ENCODE measurements at places on chromosomes 12 and 14.

DNA sequence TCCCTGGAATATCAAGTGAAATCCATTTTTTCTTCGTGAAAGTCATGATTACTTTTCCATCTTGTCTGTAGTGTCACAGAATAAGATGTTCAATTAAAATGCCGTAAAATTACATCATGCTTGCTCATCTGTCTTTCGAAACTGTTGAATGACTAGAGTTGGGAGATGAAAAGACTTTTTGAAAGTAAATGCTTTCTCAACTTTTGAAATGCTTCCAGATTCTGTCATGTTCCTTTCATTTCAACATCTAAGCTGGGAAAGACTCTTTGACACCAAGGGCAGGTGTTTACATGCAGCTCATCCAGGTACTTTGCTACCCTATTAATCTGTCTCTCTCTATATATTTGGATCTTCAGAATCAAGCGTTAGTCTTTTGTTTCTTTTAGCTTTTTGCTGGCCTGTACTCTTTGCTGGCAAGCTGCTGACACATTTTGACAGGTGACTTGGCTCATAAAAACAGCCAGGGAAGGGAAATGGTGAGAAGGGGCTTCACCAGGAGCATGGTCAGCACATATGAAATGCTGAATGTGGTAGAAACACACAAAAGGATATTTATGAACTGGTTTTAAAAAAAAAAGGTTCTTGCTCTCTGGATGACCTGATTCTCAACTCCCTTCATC, 77.0 kb upstream of the METAP2 start:
- no peak for DNase-seq

DNA sequence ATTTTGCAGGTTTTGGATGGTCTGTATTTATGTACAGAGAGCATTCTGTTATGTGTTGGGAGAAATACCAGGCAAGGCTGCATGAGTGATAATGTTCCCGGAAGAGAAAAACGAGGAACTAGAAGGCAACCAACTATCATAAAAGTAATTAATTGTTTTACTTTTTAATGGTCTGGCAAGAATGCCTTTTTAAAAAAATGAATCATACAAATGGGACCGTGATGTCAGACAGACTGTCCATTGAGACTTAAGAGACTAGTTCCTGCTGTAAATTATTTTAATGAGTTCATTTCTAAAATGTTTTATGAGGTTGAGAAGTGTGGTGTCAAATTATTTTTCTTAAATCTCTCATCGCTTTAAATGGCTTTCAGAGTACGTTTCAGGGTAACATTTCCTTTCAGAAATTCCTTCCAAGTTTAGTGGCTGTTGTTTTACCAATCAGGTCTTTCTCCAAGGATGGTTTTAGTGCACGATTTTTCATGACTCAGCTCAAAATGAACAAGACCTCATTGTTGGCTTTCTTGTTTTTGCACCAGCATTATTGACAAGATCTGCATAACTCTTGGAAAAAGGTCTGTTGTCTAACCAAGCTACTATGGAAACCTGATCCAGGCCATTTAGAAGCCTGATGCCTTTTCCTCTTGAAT, 86.1 kb upstream of the ARHGAP5 start:
- DNase-seq = no peak

- no peak for DNase-seq
These were observed 8.7 kb upstream of the GPX2 start for GRCh38 chr14:64951291-64951690.

- DNase-seq = no peak
These were observed 190.8 kb upstream of the TMEM132C start for GRCh38 chr12:128076188-128076587.

DNA sequence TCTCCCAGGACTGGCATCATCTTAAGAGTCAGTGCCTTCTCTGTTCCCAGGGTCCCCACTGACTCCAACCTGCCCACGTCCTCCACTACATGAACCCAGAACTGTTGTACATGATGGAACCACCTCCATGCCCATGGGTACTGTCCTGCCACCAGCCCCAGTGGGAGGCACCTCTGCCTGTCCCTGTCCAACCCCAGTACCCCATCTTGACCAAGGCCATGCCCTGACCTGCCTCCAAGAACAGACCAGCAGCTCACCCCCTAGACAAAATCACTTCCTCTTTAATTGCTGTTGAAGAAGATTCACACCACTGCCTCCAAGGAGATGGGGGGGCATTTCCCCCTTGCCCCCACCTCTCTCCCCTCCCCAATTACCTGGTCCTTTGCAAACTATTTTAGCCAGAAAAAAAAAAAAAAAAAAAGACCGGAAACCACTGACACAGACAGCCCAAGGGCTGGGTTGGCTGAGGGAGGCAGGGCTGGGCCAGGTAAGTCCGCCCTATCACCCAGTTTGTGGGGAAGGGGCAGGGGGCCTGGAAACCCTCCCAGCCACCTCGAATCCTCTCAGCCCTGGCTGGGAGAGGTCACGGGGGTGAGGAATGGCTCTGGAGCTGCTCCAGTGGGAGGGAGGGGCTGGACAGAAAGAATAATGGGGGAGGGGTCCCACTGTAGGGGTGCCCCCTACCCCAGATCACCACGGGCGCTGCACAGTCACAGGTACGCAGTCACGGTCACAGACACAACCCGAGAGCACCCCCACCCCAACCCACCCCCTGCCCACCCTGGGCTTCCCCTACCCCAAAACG, 13.4 kb downstream of the AGAP2 start:
- DNase-seq = no peak

- DNase-seq = no peak
These were observed 14.1 kb downstream of the FBXW8 start for GRCh38 chr12:116924558-116925453.

DNA sequence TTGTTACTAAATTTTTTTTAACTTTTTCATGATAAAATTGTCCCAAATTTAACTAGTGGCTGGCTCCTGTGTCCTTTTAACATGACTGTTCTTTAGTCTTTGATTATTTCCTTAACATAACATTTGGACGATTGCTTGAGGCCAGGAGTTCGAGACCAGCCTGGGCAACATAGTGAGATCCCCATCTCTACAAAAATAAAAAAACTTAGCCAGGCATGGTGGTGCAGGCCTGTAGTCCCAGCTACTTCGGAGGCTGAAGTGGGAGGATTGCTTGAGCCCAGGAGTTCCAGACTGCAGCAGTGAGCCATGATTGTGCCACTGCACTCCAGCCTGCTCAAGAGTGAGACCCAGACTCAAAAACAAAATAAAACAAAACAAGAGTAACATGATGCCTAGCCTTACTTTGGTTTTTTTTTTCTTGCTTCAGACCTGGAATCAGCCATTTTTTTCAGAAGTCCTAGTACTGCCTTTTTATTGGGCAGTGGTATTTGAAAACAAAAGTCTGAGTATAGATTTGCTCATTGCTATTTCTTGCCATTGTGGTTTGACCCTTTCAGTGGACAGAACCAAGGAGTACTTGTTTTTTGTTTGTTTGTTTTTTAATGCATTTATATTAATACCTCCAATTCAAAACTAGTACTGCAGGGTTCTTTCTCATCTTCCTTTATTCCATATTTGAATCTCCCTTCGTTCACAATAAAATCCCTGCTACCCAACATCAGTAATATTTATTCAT, 4.8 kb downstream of the TOGARAM1 start:
- no peak for DNase-seq

DNA sequence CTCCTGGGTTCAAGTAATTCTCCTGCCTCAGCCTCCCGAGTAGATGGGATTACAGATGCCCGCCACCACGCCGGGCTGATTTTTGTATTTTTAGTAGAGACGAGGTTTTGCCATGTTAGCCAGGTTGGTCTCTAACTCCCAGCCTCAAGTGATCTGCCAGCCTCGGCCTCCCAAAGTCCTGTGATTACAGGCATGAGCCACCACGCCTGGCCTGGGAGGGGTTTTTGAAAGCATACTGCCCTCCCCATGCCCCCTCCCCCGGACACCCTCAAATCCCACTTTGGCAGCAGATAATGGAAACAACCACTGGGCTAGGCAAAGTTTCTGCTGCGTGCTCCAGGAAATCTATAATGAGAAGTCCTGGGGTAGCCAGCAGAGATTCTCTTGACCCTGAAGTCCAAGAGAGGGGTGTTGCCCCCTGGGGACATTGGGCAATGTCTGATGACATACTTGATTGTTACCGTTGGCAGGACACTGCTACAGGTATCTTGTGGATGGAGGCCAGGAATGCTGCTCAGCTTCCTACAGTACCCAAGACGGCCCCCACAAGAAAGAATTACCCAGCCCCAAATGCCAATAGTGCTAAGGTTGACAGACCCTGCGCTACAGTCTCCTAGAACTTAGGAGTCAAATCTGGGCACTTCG, 18.7 kb upstream of the FBXO21 start:
- no peak for DNase-seq

- no peak for DNase-seq
These were observed 419 bp upstream of the ATXN7L3B start for GRCh38 chr12:74537126-74537706.

- DNase-seq = no peak
These were observed 29.5 kb downstream of the PHETA1 start for GRCh38 chr12:111339321-111339938.

DNA sequence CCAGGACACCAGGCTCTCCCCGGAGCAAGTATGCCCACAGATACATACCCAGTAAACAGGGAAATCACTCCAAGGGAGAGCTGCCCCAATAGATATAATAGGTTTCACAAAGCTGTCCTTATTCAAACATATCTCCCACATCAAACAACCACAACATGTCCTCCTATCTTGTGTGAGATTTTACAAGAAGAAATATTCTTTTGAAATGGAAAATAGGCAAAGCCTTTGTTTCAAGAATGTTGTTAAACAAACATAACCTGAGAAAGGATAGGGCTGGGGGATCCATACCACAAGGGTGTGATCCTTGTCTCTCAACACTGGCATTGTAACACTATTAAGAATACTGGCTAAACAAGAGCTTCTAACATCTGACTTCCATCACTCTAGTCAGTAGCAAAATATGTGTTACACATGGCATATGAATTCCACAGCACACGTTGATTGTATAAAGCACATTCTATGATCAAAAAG, 32.9 kb downstream of the LGR5 start:
- no peak for DNase-seq

DNA sequence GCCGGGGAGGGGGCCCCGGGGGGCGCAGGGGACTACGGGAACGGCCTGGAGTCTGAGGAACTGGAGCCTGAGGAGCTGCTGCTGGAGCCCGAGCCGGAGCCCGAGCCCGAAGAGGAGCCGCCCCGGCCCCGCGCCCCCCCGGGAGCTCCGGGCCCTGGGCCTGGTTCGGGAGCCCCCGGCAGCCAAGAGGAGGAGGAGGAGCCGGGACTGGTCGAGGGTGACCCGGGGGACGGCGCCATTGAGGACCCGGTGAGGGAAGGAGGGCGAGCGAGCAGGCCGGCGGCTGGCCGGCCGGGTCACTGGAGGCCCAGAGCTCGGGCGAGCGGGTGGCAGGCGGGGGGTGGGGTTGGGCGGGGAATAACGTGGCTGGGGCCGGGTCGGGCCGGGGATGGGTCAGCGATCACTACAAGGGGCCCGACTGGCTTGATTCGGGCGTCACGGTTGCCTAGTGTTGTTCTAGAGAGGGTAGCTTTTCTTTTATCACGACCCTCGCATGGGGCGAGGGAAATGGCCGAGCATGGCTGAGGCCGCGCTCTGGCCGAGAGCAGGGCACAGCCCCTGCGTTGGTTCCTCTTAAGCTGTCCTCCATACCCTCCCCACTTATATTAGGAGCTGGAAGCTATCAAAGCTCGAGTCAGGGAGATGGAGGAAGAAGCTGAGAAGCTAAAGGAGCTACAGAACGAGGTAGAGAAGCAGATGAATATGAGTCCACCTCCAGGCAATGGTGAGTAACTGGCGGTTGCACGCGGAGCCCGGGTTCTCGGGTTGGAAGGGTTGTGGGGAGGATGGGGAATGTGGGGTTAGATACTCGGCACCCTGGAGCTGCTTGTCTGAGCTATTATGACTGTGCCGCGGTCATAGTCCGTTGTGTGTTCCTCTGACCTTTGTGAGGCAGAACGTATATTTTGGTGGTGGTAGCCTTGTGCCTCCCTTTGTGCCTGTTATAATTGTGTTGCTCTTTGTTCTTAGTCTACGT, 603 bp downstream of the PABPN1 start:
- peak; percentile 60 for DNase-seq

GRCh38 chr12:19998411-19998810, 369.9 kb upstream of the PDE3A start:
- no peak for DNase-seq

DNA sequence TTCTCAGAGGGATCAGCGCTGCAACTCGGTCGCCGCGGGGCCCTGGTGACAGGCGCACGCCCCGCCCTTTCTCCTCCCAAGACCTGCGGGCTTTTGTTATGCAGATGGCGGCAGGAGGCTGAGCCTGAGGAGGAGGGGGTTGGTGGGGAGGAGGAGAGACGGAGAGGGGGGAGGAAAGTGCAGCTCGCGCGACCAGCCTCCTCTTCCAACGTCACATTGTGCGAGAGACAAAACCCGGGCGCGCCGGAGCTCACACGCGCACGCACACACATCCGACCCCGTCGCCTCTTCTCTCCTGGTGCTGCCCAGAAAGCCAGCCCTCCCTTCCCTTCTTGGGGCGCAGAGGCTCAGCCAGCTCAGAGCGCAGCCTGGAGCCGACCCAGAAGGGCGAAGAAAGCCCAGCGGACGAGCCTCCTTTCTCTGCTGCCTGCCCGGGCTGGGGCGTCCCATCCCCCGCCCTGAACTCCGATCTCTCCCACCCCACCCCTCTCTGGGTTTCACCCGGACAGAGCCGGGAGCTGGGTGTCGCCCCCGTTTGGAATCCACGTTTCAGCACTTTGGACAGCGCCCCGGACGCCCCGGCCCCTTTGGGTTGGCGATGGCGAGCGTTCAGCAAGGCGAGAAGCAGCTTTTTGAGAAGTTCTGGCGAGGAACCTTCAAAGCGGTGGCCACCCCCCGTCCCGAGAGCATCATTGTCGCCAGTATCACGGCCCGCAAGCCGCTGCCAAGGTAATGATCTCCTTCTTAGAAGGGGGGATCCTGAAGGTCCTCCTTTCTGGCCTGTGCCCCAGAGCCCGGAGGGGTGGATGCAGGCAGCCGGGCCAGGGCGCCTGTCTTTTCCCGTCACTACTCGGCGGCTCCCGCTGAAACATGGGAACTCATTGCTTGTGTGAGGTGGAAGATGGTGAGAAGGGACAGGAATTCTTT, at the start of gene SRRM4:
Gene SRRM4, plus strand, starts transcription at position 257 of the 927 bp plus-strand sequence. Its CDS starts 342 bp downstream, at position 599.
- DNase-seq = no peak

- DNase-seq = no peak
These were observed 75.9 kb downstream of the TMTC1 start for GRCh38 chr12:29707846-29708245.
